ENCODE measurements at places on chromosomes 11 and 22.

DNA sequence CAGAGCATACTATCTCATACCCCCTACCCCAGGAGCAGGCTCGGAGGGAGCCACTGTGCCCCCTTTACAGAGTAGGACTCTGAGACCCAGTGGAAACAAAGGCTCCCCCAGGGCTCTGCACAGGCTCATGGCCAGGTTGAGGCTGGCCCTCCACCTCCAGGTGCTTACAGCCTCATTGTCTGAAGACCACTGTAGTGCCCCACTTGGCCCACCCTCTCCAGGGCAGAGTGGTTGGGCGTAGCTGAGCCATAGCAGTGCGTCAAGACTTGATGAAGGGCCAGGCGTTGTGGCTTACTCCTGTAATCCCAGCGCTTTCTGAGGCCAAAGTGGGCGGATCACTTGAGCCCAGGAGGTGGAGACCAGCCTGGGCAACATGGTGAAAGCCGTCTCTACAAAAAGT is 1.7 kb downstream of the ANKRD13D start:
- no peak for DNase-seq

GRCh38 chr11:76225122-76225611 is 18.9 kb upstream of the WNT11 start:
- DNase-seq, result no peak

DNA sequence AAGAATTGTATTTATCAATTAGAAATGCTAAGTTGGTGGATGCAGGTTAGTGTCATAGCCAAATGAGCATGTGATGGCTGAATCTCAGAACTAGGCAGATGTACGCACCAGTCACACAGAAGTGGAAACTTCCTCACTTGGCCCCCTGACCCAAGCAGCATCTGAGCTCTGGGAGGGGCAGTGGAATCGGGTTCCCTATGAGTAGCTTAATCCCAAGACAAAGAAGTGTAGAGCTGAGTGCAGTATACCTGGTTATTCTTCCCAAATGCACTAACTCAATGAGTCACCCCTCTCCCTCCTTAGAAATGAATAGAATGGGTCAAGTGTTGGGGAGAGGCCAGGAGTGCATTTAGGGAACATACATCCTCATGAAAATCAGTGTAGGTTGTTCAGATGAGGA is 224.6 kb downstream of the FAT3 start:
- no peak for DNase-seq

DNA sequence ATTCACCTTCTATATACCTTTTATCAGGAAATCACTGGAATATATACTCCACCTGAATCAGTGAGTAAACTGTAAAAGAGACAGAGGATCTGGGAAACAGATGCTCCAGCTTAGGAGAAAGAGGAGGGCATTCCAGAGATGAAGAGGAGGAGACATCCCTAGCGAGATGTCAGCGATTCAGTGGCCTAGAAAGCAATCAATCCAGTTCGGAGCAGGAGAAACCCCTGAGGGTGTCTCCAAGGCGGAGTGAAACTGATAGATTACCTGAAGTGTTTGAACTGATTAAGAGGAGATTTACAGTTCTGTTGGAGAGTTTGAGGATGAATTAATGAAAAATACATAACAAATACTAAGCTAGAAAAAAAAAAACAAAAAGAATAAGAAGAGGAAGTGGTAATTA is 24.5 kb upstream of the TNRC6B start:
- DNase-seq, result no peak

DNA sequence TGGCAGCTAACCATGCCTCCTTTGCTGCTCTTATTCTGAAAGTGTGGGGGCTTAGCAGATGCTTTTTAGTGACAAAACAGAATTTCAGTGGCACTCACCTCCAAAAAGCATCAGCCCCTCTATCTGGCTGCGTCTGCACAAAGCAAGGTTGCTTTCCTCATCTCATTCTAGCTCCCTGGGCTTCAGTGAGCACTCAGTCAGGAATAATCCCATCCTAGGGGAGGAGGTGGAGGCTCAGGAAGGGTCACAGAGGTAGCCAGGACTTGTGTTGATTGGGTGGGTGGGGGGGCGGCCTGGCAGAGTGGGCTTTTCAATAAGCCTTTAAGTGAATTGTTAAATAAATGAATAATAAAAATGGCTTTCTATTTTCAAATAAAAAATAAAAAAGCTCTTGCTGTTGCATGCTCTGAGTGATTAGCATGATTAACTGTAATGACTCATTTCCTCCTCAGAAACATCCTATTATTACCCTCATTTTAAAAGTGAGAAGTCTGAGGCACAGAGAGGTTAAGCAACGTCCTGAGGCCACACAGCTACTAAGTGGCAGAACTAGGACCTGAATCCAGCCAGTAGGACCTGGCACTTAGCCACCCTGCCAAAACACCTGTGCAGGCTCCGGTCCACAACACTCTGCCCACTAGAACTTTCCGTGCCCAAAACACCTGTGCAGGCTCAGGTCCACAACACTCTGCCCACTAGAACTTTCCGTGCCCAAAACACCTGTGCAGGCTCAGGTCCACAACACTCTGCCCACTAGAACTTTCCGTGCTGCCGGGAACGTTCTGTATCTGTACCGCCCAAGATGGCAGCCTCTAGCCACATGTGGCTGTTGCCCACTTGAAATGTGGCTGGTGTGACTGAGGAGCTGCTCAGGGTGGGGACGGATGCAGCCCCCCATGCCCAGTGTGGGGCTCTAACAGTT is 5.5 kb downstream of the B3GAT1 start:
- DNase-seq, result no peak

GRCh38 chr11:16891165-16891564 is 123.0 kb downstream of the PLEKHA7 start:
- DNase-seq, result no peak

Data from GM19239 (cell line).